Amniotic epithelial cell (primary cell): ENCODE measurements at places on chromosomes 7 and 10.

DNA sequence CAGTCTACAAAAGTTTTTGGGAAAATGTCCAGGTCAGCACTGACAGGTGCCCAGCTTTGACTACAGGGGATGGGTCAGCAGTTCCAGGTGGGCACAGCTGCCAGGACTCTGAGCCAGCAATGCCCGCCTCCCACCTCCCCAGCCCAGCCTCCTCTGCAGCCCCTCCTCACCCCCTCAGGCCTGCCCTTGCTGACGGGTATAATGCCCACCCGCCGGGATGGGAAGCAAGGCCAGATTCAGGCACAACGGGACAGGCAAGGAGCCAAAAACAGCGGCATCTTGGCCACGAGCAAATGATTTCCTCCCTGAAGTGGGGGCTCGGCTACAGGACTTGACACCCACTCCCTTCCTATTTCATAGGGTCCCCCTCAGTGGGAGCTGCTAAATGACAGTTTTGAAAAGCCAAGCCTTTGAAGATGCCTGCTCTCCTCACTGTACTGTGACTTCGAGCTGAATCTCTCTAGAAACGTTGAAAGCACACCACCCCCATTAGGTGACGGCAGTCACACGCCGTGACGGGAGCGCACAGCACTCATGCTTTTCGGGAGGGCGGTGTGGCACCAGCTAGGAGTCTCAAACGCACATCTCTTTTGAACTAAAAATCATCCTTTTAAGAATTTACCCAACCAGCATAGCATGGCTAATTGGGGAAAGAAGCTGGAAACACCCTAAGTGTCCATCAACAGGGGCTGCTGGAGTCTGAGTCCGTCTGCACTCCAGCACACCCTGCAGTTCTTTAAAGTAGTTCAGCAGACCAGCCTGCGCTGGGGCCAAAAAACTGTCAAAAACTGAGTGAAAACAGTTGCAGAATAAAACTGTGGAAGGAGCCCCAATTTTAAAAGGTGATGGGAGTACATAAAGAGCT lies 29.6 kb downstream of the MAD1L1 start:
- DNase-seq, result peak; percentile 49

DNA sequence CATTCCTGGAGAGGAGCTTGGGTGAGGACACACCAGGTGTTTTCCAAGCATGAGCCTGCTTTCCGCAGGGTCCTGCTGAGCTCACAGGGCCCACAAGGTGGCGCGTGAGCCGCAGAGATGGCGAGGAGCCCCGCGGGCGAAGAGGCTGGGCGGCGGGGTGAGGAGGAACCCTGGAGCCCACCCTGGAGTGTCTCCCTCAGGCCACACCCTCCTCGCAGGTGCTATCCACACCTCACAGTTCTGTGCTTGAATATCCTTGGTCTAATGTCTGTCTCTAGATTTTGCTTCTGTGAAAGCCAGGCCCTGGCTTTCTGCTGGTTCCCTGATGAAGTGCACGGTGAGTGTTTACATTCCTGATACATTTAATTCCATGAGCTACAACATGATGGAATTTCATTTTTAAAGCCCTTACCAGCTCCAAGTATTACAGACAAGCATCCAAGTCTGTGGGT lies 433.6 kb downstream of the ACTR3B start:
- DNase-seq, result no peak

GRCh38 chr7:14196555-14196954 lies 207.1 kb upstream of the ETV1 start:
- DNase-seq, result no peak

GRCh38 chr10:16901106-16901505 lies 83.9 kb upstream of the RSU1 start:
- DNase-seq, result no peak

DNA sequence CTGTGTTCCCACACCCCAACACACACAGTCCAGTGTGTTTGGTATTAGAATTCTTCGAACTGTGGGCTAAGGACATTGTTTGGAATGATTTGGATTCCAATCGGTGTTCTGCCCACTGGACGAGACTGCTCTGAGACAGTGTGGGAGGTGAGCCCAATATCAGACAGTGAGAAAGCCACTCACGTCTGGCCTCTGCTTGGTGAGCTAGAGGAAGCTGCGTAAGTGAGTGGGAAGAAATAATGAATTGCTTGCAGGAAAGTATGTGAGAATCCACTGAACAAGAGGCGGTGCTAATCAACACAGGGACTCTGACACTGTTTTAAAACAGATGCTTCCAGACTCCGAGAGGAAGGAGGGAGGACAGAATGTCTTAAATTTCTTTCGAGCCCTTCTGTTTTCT lies 675.0 kb upstream of the ANKRD30A start:
- peak; percentile 88 for DNase-seq

DNA sequence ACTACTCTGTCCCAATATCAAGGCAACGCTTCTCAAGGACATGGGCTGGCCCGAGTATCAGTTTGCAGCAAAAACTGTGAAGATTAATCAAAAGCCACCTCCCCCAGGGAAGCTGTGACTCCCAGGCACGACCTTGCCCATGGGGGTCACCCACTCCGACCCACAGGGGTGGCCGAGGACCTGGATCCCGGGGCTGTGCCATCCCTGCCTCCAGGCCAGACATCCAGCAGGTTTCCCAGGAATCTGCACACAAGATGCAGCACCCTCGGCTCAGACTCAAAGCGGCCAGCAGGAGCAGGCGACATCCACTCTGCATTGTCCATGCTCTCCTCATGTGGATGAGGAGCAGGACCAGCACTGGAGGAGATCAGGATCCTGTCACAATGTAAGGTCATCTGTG lies 39.8 kb downstream of the PTPRN2 start:
- DNase-seq, result no peak

- no peak for DNase-seq
Measured at GRCh38 chr7:104963991-104964385, 50.0 kb upstream of the KMT2E start.

DNA sequence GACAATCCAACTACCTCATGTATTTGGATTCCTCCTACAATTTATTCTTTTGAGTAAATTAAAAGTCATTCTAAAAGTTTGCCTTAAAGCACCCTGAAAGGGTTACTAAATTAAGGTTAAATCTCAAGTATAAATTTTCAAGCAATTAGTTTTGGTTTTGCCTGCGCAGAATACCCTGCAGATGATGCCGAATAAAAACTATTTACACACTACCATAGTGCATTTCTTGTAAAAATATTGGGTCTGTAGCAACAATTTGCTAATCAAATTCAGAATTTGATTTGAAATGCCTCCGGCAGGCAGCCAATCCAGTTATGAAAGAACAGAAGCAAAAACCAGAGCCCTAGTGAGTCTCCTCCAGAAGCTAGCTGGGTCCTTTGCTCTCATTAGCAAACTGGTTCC lies 122.2 kb downstream of the TWIST1 start:
- no peak for DNase-seq

- DNase-seq, result peak; percentile 62
Measured at GRCh38 chr7:134750083-134751062, 29.1 kb upstream of the CALD1 start.

DNA sequence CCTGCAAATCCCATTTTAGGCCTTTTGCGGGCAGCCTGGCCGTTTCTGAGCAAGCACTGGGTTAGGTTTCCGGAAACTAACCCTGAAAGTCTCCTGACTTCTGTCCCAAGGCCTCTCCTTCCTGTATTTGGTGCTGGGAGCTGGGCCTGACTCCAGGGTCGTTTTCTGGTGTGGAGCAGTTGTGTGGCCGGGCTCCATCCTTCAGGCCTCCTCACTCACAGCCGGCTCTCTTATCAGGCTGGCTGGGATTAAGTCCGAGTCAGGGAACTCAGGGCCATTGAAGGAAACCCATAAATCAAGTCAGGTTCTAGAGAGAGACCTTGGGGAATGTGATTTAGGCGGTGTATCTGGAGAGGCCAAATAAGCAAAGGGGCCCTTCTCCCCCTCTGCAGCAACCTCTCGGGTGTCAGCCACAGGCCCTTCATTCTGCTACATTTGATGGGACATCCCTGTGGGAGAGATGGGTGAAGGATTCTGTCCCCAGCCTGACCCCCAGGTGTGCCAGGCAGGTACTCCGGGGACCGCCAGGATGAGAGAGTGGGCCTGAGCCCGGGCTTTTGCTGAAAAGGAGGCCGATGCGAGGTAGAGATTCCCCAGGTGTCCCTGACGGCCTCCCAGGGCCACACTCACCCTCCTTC lies 3.3 kb downstream of the GATA3 start:
- peak; percentile 71 for DNase-seq

DNA sequence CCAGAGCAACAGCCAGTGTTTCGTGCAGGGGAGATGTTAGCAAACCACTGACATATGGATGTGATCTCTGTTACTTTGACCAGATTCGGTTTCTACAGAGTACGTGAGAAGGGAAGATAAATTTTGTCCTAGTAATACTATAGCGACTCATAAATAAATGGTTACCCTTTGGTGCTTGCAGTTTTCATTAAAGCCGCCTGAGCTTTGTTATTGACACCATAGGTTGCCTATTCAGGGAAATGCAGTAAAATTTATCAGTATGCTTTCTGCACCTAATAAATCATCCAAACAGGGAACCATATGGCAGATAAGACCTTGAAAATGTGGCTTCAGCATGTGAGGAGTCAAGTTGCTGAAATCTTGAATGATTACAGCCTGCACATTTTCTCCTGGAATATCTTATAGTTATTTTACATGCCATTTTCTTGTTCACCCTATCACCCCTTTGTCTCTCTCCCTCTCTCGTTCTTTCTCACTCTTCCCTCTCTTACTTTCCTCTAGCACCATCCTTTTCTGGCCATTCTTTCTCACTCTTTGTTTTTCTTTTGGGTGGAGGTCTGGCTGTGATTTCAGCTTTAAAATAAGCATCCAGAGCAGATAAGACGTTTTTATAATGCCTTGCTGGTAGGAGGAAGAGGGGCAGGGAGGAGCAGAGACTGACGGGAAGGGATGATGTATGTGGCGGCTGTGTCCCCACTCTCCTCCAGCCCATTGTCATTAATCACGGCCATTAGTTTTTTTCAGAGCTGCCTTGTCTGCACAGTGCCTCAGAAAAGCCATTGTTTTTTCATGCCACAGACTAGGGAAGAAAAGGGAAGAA lies 182.5 kb downstream of the LRMDA start:
- DNase-seq, result no peak

DNA sequence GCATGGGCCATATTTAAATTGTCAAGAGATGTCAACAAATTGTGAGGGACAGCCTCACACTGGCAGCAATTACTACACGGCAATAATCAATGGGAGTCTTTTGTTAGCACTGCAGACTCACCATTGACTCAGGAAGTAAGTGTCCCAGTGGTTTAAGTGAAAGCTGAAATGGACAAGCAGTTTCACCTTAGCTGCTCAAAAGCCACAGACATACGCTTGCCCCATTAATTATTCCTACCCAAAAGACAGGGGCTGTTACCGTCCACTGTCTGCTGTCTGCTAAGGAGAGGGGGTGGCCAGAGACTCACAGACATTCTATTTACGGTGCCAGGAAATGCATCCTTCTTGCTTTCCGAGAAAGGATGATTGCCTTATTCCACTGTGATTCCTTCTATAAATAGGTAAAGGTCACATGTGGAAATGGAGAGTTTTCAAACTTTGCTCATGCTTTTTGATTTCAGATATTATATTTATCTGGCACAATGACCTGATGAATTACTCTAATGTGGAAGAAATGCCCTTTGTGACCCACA lies 309.7 kb upstream of the NFE2L3 start:
- no peak for DNase-seq

- no peak for DNase-seq
Measured at GRCh38 chr10:109859221-109859620, 64.1 kb downstream of the XPNPEP1 start.
